Naive thymus-derived CD8-positive, alpha-beta T cell (primary cell): ENCODE measurements at places on chromosomes 2 and 18. TPM values are rescaled to one million over a fixed set of nuclear protein-coding genes. Genes with fewer than 3 reads are reported as not detected.

The SPDYA gene
- 1.1 TPM for total RNA-seq

- no peak for DNase-seq
Measured at GRCh38 chr2:37880551-37880950, 44.5 kb upstream of the RMDN2 start.

DNA sequence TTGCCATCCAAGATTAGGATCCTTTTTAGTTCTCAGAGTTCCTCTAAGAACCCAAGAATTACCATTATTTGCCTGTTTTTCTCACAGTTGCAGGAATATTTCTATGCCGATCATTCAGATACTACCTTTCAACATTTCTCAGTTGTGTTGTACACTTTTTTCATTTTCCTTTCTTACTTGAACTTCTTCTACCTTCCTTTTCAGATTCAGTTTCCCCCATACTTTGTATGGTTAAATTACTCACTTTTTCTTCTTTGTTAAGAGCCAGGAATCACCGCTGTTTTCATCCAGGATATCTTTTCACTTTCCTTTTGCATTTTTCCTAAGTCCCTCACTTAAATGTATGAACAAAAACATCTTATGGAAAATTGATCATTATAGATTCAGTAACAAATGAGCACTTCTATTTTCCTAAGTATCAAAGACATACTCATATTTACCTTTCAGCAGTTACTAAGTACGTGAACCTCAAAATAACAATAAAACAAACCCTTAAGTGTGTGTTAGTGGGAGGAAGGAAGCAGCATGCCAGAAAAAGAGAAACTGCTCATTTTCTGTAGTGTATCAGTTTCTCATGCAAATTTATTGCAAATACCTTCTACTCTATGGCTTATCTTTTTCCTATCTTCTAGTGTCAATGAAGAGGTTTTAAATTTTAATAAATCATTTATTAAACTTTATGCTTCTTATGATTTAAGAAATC, 64.3 kb upstream of the STAT1 start:
- DNase-seq = no peak

- no peak for DNase-seq
Measured at GRCh38 chr2:30894498-30895119, 87.4 kb upstream of the CAPN13 start.

DNA sequence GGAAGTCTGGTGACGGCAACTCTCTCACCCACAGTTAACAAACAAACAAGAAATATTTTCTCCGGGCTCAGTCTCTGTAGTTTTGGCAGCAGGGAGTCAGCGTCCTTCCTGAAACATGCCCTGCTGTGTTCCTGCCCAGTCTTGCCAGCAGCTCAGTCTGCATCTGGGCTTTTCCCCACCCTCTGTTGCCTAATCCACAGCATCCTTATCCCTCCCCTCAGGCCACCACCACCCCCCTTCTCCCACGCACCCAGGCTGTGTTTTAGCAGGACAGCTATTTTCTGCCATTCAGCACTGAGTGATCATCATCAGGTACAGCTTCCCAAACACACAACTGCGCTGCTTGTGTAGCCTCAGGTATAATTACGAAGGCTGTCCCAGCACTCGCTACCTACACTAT, 168.2 kb downstream of the DPP10 start:
- DNase-seq = no peak

DNA sequence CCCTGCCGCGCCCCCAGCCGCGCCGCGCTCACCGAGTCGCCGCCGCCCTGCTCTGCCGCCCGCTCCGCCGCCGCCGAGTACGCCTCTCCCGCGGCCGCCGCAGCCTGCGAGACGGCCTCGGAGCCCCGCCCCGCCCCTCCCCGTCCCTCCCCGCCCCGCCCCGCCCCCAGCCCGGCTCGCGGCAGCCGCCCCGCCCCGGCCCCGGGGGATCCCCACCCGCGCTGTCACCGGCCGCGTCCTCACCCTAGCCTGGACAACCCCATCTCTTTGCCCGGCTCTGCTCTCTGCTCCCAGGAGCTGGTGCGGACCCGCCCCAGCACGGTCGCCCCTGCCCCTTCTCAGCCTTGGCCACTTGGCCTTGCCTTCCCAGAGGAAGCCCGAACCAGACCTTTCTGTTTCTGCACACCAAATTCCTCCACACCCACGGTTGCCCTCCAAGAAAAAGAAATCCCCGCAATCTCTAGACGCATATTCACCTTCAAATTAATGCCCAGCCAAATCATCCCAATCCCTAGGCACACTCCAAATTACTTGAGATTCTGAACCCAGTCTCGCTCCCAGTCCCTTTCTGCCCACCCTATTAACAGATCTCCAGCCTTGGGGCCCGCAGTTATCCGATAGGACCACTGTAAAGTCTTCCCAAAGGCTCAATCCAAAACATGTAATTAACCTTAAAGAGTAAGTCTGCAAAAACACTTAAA, at the start of gene CYRIA:
TSS of gene CYRIA (minus strand) at position 87 of the 701 bp plus-strand sequence. CDS start 77,715 bp downstream, outside the sequence.
- DNase-seq = no peak

The MAPK4 gene
- total RNA-seq = not detected

- no peak for DNase-seq
Measured at GRCh38 chr2:152421521-152422370, 86.8 kb downstream of the FMNL2 start.

DNA sequence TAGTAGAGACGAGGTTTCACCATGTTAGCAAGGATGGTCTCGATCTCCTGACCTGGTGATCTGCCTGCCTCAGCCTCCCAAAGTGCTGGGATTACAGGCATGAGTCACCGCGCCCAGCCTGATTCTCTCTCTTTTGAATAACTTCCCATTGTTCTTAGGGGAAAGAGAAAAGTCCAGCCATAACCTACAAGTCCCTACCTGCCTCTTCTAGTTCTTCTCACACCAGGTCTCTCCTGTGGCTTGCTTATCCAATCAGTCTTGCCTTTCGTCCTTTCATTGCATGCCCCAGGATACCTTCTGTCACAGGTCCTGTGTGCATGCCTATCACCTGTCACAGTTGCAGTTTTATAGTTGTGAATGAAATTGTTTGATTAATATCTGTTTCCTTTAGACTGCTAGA, 148.1 kb downstream of the SLC4A3 start:
- no peak for DNase-seq

DNA sequence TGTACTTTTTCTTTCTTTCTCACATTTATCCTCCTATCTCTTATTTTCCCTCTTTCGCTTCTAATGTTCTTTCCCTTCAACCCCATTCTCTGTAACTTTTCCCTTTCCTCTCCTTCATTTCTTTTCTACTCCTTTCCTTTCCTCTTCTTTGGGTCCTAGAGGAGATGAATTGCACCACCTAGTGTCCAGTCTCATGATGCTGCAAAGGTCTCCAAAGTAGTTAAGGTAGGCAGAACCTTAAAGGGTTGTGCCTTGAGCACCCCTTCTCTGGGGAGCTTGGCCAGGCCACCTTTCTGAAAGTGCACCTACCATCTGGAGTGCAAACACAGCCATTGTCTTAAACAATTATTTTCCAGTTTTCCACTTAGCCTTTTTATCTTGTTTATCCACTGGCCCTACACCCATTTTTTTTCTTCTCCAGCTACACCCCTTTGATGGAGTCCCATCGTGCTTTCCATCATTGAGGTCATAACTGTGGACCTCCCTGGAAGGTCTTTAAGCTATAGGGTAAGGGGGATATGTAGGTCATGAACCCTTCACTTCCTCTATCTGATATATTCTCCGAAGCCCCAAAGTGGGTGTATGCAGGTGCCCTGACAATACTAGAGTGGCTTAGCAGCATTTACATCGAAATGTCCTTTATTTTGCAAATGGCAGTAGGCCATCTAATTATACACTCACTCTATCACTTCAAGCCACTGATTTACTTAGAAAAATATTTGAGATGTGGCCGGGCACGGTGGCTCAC, 155.9 kb downstream of the ESCO1 start:
- DNase-seq = no peak

DNA sequence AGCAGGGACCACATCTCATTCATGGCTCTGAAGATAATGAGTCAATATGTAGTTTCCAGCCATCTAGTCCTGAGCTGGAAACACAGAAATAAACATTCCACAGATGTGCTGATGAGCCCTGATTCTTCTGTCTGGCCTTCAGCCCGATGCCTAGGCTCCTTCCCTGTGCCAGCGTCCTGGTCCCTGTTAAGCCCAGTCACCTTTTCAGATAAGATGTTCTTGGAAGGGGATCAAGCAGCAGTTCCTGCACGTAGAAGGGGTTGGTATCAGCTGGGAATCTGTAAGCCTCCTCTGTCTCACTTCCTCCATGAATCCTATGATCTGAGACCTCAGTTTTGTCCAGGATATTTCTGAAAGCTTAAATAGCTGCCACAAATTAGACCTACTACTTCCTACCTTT, 149.3 kb downstream of the TTC32 start:
- DNase-seq = no peak

- DNase-seq = peak; percentile 87
Measured at GRCh38 chr2:237603718-237604362, 13.3 kb upstream of the RAB17 start.

The TEX44 gene
- total RNA-seq = not detected

- DNase-seq = no peak
Measured at GRCh38 chr18:58117786-58118403, 73.9 kb downstream of the NEDD4L start.

GRCh38 chr2:168635065-168635577, 167.3 kb upstream of the NOSTRIN start:
- DNase-seq = no peak

DNA sequence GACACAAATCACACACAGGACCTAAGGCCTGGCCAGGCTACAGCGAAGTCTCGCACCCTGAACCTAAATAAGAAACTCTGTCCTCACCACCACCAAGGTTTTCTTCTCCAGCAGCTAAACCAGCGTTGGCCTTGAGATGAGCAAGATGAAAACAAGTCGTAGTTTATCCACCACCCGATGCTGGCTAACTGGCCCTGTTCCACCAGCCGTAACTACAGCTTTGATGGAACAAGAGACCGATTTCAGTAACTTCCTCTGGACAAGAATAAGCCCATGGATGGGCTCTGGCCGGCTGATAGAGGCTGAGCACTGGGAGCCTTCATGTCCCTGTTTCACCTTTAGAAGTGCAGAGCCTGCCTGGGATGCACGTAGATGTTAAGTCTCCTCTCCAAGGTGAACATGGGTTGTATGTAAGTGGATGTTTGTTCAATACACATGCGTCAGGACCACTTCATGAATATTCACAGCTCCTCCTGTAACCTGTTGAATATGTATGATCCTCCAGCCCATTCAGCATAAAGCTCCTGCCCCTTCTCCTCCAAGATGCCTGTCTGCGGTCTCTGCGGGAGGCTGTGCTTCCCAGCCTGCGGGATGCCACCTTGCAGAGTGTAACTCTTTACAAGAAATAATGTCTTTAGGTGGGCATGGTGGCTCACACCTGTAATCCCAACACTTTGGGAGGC, 24.2 kb downstream of the ADI1 start:
- no peak for DNase-seq

- no peak for DNase-seq
Measured at GRCh38 chr2:28664120-28664842, 87.3 kb upstream of the PPP1CB start.

The OSGEPL1 gene
- 20.4 TPM for total RNA-seq

DNA sequence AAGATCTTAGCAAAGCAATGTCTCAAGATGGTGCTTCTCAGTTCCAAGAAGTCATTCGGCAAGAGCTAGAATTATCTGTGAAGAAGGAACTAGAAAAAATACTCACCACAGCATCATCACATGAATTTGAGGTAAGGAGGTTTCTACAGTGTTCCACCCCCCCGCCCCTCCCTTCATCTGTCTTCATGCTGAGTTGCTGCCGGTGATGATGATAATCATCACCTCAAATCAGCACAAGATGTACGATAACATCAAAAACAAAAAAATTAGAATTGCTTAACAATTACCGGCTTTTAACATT, 14.6 kb downstream of the UGP2 start:
- DNase-seq = peak; percentile 20

GRCh38 chr2:158255257-158255656, 153.6 kb downstream of the UPP2 start:
- no peak for DNase-seq

The VIL1 gene
- not detected for total RNA-seq

DNA sequence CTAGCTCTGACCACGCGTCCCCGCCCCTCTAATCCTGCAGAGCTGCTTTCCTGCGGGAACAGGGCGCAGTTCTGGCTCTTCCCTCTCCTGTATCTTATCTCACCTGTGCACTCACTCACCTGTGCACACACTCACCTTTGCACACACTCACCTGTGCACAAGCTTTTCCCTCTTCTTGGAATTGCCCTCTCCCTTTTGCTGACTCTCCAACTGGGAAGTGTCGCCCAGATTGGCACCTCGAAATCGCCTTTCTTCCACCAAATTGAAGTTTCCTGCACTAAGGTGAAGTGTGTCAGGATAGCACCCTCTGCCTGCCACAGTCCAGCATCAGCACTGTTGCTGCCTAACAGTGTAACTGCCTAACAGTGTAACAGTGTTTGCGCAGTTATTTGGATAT, 566 bp upstream of the CMPK2 start:
- peak; percentile 68 for DNase-seq

- DNase-seq = peak; percentile 20
Measured at GRCh38 chr2:136025057-136025973, 39.9 kb upstream of the DARS1 start.

The CENPA gene
- total RNA-seq = 0.44 TPM

The TLX2 gene
- total RNA-seq = not detected

GRCh38 chr18:13577091-13577697, 149.2 kb downstream of the FAM210A start:
- DNase-seq = no peak

DNA sequence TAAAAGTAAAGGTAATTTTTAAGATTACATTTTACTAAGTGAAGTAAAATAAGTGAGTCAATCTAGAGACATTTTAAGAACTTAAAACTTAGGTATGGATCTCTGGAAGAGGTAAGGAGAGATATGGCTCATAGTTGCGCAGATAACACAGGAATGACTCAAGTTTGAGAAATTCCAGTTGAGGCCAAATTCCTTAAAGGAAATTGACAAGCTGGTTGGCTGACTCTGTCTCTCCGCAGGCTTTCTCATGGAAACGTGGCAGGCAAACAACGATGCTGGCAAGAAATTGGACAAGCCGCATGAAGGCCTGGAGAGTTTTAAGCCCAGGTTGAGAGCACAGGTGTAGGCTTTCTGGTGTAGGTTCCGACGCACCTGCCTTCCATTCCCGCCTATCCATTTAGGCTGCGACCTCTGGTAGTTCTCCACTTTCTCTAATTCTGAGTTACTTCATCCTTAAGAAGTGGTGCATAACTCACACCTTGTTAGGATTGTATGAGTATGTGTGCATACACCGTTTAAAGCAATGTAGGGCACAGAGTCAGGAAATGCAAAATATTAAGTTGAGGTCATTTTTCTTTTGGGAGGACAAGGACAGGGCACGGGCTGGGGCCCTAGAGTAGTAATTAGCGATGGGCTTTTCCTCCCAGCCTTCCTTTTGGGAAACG, 589 bp upstream of the DAW1 start:
- DNase-seq = no peak

DNA sequence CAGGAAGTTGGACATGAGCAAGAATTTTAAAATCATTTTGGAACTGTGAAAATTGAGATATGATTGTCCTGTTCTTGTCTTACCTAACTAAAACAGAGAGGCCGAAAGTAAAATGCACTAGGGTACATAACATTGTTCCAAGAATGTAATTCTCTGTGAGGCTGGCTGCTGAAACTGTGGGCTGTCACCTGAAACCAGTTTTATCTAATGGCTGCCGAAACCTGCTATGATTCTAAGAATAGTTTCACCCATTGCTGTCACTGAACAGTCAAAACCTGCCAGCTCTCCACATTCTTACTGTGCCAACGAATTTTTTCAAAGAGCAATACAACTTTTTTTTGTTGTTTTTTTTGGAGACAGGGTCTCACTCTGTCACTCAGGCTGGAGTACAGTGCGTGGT, 119.3 kb upstream of the ZSWIM2 start:
- no peak for DNase-seq
